ENCODE measurements at places on chromosomes 3 and 15.

GRCh38 chr3:4703054-4703480 is 209.9 kb downstream of the ITPR1 start:
- DNase-seq, result no peak

- no peak for DNase-seq
Measured at GRCh38 chr15:27669641-27670040, 429.5 kb downstream of the OCA2 start.

GRCh38 chr15:60583946-60584345 is 105.0 kb upstream of the ICE2 start:
- no peak for DNase-seq

- DNase-seq, result no peak
Measured at GRCh38 chr15:74133694-74134386, 3.5 kb downstream of the ISLR2 start.

DNA sequence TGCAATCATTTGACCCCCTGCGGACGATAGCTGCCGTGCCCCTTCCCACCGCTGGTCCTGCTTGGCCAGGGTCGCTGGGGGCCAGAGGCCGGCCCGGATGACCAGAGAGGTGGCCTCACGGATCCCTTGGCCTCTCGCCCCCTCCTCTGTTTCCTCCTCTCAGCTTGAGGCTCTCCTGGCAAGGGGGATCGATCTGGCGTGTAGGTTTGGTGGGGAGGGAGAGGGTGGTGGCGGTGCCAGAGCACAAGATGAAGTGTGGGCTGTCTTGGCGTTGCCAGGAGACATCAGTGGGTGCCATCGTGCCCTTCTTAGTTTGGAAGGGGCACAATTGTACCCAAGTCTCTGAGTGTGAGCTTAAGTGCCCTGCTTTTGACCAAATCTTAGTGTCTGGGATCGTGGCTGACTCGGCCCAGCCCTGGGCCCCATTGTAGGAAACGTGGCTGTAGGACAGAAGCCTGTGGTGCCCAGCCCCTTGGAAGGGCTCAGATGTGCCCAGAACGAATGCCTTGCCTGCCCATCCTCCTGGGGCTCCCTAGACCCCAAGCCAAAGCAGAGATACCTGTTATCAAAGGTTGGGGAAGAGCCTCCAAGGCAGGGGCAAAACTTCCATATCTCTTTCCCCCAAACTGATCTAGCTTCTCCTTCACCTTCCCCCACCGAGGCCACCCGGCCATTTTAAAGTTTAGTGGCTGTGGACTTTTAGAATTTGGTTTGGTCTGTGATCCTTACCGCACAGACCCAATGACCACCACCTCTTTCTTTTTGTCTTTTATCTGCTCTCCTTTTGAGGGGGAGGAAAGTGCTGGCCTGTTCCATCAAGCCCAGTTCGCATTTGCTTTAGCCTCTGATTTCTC is 14.4 kb downstream of the NR2F2 start:
- DNase-seq, result no peak

DNA sequence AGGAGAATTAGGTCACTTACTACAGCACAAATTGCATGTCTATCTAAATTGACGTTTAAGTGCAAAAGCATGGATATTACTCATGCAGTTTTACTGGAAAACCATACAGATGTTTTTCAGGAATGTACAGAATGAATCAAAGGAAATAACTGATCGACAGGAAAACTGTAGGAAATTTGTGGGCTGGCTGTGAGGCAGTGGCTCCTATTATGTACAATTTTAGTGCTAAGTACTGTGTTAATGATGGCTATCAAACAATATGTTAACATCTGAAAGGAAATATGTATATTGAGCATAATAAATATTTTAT is 6.9 kb downstream of the NUDT16 start:
- no peak for DNase-seq
